ENCODE measurements at places on chromosomes 2 and 18.

DNA sequence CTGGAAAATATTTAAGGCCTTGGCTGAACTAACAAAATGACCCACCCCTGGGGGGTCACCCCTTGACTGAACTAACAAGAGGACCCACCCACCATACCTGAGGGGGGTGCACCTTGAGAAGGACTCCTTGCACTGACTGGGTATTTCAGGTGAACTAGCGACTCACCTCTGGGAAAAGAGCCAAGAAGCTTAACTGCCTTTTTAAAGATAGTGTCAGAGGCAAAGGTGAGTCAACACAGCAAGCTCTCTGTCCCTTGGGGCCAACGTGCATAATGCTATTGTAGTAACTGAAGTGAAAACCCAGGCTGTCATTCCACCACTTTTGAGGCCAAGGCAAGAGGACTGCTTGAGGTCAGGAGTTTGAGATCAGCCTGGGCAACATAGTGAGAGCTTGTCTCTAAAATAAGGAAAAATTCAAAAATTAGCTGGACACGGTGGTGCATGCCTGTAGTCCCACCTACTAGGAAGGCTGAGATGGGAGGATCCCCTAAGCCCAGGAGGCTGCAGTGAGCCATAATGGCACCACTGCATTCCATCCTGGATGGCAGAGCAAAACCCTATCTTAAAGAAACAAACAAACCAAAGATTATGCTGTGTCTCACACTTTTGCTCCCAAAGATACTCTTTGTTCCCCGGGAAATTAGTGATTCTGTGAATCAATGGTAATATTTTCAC is 36.4 kb upstream of the ZCCHC2 start:
- no peak for DNase-seq

DNA sequence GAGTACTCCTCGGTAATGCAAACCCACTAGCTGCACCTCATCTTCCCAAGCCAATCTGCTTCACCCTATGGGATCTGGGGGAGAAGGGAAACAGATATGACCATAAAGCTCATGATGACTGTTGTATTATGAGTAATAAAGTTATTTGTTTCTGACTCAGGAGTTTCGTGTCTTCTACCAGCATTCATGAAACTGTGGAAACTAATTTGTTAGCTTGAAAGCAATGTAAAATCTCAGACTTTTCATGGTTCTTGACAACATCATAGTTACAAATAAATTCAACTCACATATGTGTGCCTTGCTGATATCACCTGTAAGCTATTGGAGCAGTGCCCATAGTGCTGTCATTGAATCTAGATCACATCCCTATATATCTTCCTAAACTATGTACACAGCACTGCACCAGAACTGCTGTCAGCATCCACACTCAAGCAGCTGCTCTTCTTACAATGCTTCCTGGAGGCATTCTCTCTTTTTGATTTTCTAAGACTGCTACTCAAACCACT is 135.6 kb upstream of the KYNU start:
- no peak for DNase-seq

GRCh38 chr2:202104286-202104870 is 31.3 kb downstream of the KIAA2012 start:
- DNase-seq: no peak

DNA sequence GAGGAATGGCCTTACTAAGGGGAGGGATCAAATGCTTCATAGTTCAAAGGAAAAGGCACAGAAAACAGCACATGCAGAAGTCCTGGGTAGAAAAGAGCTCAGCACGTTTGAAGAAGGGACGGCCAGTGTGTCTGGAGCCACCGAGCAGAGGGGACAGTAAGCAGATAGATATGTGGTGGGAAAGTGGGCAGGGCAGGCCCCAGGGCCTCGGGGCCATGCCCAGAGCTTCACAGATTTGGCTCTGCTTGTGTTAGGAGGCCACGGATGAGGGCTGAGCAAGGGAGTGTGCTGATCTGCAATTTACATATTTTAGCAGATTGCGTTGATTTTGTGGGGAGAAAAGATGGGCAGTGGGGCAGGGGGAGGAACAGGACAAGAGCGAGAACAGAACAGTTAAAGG is 343.1 kb downstream of the LPIN1 start:
- DNase-seq: no peak

DNA sequence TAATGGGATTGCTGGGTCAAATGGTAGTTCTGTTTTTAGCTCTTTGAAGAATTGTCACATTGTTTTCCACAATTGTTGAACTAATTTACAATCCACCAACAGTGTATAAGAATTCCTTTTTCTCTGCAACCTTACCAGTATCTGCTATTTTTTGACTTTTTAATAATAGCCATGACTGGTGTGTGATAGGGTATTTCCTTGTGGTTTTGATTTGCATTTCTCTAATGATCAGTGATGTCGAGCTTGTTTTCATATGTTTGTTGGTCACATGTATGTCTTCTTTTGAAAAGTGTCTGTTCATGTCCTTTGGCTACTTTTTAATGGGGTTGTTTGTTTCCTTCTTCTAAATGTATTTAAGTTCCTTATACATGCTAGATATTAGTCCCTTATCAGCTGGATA is 322.3 kb downstream of the CDH2 start:
- no peak for DNase-seq

GRCh38 chr2:236873636-236874035 is 212.1 kb upstream of the COPS8 start:
- DNase-seq: no peak

GRCh38 chr2:5673145-5674025 is 18.8 kb upstream of the SOX11 start:
- DNase-seq: peak; percentile 83

DNA sequence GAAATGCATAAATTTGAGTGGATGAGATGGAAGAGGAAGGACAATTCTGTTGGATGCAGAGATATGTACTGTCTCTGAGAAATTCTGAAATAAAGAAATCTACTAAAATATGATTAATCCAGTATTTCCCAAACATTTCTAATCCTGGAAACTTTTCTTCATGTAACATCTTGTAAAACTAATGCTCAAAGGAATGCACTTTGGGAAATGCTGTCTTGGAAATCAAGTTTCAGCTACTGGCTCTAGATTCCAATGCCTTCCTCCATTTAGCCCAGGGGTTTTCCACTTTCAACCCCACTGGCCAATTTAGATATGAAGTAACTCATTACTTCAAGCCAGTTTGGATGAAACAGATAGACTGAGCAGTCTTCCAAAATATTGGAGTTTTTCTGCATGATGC is 355.1 kb downstream of the TXNL1 start:
- no peak for DNase-seq

- no peak for DNase-seq
Measured at GRCh38 chr2:138626148-138626547, 124.6 kb downstream of the SPOPL start.

DNA sequence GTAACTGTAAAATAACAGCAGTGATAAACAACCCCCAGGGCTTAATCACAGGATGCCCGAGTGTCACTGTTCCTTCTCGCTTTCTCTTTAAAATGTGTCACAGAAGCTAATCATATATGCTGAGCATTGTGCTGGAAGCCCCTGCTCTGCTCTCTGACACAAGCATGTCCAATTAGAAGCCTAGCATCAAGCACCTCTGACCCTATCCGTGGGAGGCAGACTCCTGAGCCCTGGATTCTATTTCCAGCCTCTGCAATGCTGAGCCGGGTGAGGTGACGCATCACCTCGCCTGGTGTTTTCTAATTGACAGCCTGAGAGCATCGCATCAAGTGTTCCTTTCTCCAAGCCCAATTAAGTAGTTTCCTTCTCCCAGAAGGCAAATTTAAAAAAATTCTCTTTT is 19.7 kb upstream of the SCG2 start:
- no peak for DNase-seq

DNA sequence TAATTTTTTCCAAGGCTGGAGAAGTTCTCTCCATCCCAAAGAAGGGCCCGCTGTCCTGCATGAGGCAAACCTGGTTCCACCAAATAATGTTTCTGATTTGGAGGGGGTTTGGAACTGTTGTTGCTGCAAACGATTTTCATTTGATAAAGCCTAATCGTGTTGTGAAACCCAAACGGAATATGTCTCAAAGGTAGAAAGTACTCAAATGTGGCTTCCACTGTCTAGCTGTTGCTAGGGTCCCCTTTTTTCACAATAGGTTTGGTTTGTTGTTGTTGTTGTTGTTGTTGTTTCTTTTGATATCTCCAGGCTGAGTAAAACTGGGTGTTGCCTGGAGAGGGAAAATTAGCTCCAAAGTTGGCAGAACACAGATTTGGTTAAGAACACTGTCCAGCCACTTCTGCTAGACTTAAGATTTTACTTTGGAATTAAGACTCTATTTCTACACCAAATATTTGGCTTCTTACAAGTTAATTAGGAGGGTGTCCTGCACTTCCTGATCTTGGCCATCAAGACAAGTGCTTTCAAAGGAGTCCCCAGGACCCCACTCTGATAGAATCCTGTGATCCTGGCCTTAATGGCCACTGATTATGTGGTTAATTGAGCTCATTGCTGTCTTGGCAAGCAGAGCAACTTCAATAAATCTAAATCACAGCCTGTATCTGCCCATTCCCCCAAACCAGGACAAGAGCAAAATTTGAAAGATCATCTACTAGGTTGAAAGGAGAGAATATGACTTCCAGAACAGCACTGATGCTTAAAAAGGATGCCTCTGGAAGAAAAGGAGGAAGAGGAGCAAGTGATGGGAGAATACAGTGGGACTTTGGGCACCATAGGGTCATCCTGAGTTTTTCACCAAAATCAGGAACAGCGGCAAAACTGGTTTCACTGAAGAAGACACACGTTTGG is 3.3 kb upstream of the HOXD13 start:
- DNase-seq: no peak

DNA sequence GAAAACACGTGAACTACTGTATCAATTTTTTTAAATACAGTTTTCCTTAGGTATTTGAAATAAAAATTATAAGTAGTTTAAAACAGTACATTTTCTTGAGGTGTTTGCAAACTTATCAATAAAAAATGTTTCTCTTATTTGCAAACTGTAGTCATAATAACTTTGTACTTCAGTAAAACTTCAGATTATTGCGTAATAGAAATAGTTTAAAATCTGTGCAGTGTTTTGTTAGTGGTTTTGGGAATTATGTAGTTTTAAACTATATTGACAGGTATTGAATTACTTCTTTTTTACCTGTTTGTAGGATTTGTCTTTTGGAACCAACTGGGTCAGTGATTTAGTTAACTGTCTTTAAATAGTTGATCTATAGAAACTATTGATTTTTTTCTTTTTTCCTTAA is 7.3 kb downstream of the NAPG start:
- no peak for DNase-seq

DNA sequence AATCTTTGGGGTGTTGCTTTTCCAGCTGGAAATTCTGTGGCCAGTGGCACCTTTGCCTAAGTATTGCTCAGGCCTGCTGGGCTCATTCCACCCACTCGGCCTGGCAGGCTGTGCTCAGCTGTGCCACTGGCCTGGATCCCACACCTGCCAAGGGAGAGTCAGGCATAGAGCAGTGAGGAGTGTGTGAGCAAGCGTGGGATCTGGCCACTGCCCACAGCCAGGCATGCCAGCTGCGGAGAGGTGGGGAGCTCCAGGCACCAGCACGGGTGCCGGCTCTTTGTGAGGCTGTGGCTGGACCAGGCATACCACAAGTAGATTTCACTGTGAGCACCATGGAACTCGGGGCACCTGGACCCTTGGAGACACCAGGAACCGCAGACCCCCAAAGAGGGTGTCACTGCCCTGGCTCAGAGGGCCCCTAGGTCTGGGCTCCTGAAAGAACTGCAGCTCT is 118.1 kb upstream of the MAP2 start:
- peak; percentile 88 for DNase-seq

GRCh38 chr2:139386401-139386800 is 606.2 kb upstream of the NXPH2 start:
- no peak for DNase-seq

DNA sequence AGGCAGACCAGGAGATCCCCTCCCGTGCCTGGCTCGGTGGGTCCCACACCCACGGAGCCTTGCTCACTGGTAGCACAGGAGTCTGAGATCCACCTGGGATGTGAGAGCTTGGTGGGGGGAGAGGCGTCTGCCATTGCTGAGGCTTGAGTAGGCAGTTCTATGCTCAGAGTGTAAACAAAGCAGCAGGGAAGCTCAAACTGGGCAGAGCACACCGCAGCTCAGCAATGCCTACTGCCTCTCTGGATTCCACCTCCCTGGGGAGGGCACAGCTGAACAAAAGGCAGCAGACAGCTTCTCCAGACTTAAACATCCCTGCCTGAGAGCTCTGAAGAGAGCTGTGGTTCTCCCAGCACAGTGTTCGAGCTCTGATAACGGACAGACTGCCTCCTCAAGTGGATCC is 85.1 kb downstream of the UGP2 start:
- DNase-seq: no peak

- no peak for DNase-seq
Measured at GRCh38 chr2:189548666-189549448, 31.7 kb downstream of the SLC40A1 start.

DNA sequence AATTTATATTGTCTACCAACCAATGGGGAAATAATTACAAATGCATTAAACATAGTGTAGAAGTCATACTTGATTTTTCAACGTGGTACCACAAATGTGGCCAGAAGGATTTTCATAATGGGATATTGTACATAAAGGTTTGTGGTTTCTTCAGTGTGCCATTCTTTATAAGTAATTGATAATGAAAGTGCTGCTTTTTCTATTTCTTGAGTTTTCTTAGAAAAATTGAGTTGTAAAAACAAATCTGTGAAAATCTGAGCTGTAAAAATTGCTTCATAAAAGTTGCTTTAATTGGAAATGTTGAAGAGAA is 103.6 kb downstream of the KYNU start:
- no peak for DNase-seq

DNA sequence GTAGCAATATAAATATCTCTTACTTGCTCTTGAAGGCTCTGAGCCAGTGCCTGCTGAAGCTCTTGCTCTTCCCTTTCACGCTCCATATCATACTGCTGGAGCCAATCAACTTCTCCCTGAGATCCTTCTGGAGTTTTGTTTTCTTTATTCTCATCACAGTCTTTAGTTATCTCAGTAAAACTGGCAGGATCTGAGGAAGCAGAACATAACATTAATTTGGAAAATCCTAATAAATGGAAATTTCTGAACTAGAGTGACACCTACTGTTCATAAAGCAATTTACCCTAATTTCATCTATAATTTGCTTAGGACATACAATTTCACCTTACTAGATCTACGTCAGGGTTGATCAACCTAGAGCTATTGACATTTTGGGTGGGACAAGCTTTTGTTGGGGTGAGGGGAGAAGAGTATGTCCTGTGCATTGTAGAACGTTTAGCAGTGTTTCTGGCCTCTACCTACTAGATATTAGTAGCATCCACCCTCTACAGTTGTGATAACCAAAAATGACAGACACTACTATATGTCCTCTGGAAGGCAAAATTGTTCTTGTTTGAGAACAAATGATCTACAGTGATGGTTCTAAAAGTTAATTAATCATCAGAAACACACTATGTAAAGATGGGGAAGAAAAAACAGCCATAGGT is 47.2 kb downstream of the VIL1 start:
- DNase-seq: peak; percentile 2

- no peak for DNase-seq
Measured at GRCh38 chr2:96213379-96213778, 4.8 kb upstream of the STARD7 start.

DNA sequence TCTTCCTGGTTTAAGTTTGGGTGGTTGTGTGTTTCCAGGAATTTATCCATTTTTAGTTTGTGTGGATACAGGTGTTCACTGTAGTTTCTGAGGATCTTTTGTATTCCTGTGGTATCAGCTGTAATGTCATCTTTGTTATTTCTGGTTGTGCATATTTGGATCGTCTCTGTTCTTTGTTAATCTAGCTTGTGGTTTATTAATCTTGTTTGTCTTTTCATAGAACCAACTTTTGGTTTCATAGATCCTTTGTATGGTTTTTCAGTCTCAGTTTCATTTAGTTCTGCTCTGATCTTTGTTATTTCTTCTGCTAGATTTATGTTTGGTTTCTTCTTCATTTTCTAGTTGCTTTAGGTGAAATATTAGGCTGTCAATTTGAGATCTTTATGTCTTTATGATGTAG is 202.4 kb upstream of the ZSWIM2 start:
- DNase-seq: no peak

- DNase-seq: no peak
Measured at GRCh38 chr2:134441153-134441863, 187.4 kb downstream of the MGAT5 start.

All from esophagus muscularis mucosa (tissue), 4 donors.